Epithelial cell of esophagus (primary cell): ENCODE measurements at places on chromosomes 5 and 9.
A peak's percentile ranks its signal among the peaks of the same experiment; 100 is the strongest.

GRCh38 chr9:83988411-83988810, 7.8 kb downstream of the RMI1 start:
- DNase-seq: no peak

- peak; percentile 59 for DNase-seq
Measured at GRCh38 chr5:19902316-19902934, 85.6 kb downstream of the CDH18 start.

GRCh38 chr9:23343226-23343625, 482.8 kb downstream of the ELAVL2 start:
- no peak for DNase-seq

GRCh38 chr5:112083623-112084022, 326.6 kb upstream of the NREP start:
- DNase-seq: no peak

GRCh38 chr5:1884678-1885403, 2.1 kb upstream of the IRX4 start:
- peak; percentile 8 for DNase-seq

DNA sequence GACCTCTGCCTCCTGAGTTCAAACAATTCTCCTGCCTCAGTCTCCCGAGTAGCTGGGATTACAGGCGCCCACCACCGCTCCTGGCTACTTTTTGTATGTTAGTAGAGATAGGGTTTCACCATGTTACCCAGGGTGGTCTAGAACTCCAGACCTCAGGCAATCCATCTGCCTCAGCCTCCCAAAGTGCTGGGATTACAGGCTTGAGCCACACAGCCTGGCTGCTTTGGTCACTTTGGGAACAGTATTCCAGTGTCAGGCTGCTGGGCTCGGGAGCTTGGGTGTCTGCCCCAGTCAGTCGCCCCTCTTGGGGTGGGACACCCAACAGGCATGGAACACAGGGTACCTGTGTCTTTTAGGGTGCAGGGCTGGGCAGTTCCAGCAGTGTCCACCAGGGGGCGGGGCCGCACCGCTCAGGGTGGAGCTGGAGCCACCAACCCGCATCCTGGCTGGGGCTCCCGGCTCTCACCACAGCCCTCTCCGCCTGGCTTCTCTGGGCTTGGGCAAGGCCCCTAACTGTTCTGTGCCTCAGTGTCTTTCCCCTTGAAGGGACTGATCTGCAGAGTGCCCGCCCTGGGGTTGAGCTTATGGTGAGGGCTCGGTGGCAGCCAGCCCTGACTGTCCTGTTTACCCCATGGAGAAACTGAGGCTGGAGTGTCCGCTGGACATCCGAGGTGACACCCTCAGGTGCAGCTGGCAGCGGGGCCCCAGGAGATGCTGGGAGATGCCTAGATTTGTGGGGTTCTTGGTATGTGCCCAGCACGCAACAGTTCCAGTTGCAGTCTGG, 6.4 kb upstream of the RNU6ATAC start:
- no peak for DNase-seq

- DNase-seq: no peak
Measured at GRCh38 chr5:14136228-14136627, 6.9 kb upstream of the TRIO start.

GRCh38 chr9:90948156-90948555, 146.5 kb downstream of the SYK start:
- DNase-seq: no peak

GRCh38 chr5:95069948-95070347, 214.9 kb downstream of the MCTP1 start:
- no peak for DNase-seq

DNA sequence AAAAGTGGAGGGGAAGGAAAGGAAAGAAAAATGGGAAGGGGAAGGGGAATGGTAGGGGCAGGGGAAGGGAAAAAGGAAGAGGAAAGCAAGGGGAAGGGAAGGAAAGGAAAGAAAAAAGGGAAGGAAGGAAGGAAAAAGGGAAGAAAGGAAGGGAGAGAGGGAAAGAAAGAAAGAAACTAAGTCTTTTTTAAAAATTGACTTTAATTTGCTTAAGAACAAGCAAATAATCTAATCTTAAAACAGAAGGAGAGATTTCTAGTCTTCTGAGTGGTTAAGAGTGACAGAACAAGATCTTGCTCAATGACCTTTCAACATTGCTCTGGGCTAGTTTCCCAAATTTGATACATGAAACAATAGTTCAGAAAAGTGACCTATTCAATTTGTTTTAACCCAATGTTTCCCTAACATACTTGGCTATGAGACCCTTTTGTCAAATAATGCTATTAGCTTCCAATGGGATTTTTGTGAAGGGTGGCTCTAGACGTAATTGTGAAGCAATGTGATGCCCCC, 33.4 kb upstream of the GLIS3 start:
- no peak for DNase-seq

- no peak for DNase-seq
Measured at GRCh38 chr9:76646249-76646648, 118.0 kb upstream of the PCA3 start.

- DNase-seq: peak; percentile 85
Measured at GRCh38 chr5:148374690-148375360, 8.9 kb upstream of the FBXO38 start.

- DNase-seq: no peak
Measured at GRCh38 chr9:100759215-100759614, 181.3 kb downstream of the CAVIN4 start.

- peak; percentile 80 for DNase-seq
Measured at GRCh38 chr9:97773091-97773490, 76.0 kb upstream of the XPA start.

DNA sequence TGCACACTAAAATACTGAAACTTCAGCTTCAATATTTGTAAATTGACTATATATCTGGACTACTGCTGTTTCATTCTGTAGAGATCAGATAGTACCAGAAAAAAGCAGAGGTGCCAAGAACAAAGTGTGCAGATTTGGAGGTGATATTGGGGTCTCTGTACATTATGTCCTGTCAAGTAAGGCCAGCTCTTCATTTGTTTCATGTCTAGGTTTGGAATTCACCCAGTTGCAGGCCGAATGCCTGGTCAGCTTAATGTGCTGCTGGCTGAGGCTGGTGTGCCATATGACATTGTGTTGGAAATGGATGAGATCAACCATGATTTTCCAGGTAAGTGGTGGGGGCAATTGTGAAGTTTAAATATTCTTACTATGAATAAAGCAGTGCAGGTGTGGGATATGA, 96.9 kb downstream of the NNT start:
- no peak for DNase-seq

DNA sequence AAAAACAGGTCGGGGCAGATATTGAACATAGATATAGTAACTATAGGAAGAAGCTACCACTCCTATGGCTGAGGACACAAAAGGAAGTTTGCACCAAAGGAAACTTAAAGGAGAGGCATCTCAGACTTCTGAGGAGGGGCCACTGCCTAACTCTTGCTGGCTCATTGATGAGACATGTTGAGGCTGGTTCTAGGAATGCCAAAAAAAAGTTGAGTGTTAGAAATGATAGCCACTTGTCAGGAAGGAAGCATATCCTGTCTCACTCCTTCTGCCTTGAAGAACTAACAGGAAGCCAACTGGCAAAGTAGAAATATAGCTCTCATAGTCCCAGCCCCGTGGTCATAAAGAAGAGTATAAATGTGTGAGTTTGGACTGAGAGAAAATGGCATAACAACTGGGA, 23.3 kb upstream of the STOM start:
- DNase-seq: peak; percentile 90

GRCh38 chr9:106864373-106865143, 1.6 kb downstream of the ZNF462 start:
- peak; percentile 67 for DNase-seq

- no peak for DNase-seq
Measured at GRCh38 chr9:123548741-123549545, 192.9 kb downstream of the CRB2 start.

DNA sequence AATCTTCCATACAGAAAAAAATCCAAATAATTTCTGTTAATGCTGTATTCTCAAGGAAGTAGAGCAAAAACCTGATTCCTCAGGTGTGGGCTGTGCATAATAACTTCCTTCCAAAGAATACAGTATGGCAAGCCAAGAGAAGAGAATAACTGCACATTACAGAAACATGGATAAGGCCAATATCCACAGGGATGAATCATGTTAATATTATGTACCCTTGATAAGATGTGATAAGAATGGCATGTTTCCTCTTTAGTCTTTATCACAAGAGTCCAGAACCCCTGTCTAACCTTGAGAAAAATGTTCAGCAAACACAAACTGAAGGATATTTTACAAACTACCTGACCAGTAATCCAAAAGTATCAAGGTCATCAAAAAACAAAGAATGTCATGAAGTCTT, 795.8 kb downstream of the SEMA5A start:
- DNase-seq: no peak

GRCh38 chr9:5008202-5008601, 23.1 kb downstream of the JAK2 start:
- DNase-seq: no peak

DNA sequence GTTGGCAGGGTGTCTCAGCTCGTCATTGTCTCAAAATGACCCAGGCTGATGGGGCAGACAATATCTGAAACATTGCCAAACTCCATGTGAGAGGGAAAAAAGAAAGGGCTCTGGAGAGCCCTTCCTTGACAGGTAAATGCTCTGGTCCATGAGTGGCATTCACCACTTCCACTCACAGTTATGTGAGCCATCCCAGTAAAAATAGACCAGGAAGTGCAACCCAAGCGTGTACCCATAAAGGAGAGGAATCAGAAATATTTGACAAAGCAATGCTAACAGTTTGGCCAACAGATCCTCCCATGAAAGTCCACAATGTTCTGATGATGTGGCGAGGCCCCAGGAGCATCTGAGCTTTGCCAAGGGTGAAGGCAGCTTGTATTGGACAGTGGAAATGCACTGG, 49.4 kb downstream of the ASTN2 start:
- no peak for DNase-seq

GRCh38 chr5:55929020-55929799, 65.6 kb downstream of the IL6ST start:
- DNase-seq: no peak

- DNase-seq: no peak
Measured at GRCh38 chr5:59256331-59256730, 637.2 kb downstream of the PDE4D start.

DNA sequence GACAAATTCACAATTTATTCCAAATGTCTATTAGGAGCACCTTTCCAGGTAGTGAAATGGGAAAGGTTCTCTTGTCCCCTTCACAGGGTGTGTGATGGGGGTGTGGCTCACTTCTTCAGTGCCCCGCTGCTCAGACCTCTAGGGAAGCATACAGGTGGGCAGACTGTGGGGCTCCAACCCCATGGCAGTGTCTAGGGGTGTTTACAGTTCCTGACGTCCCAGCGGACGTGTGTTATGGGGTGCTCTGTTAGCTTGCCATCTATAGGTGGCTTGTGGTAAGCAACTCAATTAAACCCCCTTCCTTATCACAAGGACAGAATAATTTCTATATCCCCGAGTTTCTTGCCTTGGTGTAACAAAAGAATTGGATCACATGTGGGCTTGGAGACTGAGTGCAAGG, 67.4 kb upstream of the SPINK5 start:
- no peak for DNase-seq

- peak; percentile 58 for DNase-seq
Measured at GRCh38 chr9:81879501-81879916, 48.7 kb upstream of the SPATA31D4 start.

DNA sequence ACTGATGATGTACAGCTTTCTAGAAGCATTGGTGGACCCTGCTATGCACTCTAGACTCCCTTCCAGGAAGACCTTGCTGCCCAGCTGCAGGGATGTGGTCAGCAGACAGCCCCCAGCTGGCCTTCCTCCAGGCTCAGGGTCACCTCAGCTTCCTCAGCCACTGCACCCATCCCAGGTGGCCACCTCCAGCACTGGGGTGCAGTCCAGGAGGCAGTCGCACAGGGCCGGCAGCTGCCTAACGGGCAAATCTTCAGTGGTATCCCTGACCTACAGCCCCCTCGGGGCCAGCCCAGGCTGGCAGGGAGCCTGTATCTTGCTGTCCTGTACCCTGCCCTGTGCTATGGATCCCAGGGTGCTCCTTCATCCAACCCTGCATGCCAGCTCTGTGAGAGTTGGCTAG, 81.8 kb downstream of the GADD45G start:
- DNase-seq: no peak

GRCh38 chr5:97528941-97529340, 345.9 kb upstream of the RIOK2 start:
- peak; percentile 39 for DNase-seq

DNA sequence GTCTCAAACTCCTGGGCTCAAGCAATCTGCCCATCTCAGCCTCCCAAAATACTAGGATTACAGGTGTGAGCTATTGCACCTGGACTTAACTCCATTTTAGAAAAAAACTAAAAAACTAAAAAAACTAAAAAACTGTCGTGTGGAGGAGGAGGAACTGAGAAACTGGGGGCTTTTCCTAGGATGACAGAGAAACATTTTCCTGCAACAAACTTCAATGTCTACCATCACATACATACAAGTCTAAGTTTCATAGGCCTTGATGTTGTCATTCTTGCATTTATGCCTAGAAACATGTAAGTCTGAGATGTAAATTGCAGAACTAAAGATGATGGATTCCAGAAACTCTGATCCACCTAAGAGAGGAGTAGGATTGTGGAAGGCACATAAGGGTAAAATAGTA, 556.8 kb downstream of the RAB3C start:
- no peak for DNase-seq

DNA sequence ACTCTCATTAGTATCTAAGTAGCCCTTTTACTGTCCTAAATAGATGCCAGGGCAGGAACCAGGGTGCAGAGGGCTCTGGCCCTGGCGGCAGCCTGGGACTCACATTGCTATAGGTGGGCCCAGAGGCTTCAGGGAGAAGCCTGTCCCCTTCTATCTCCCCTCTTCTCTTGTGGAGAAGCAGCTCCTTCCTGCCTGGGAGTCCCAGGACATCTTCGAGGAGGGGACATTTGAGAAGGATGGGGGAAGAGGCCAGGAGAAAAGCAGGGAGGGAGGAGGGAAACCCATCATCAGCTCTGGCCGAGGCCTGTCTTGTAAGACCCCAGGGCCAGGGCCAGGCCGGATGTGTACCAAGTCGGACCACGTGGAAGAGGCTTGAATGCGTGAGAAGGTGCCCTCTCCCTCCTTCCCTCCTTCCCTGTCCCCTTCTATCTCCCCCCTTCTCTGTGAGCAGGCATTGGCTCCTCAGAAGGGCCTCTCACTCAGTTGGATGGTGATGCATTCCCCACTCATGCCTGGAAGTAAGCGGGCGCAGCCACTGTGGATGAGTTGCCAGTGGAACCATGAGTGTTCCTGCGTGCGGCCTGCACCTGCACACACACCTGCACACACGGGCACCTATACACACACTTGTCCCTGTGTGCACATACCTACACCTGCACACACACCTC, 20.7 kb upstream of the LPCAT1 start:
- DNase-seq: no peak

DNA sequence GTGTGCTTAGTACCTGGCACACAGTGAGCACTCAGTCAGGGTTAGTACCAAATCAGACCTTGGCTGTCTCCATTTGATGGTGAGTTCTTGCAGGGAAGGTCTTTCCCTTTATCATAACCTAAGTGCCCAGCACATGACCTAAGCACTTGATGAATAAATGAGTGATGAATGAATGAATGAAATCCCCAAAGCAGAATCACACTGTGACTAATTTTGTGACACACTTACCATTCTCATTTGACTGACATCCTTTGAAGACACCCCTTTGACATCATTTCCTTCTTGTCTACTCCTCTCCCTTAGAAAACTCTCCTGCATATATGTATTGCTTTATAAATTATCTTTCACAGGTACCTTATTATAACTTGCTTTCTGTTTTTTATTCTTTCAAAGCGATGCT, 130.2 kb upstream of the ELL2 start:
- peak; percentile 44 for DNase-seq

GRCh38 chr5:167096816-167097215, 1194.6 kb upstream of the WWC1 start:
- DNase-seq: no peak

- DNase-seq: peak; percentile 77
Measured at GRCh38 chr5:67165526-67166459, 30.8 kb downstream of the CD180 start.

- DNase-seq: no peak
Measured at GRCh38 chr5:62608529-62609511, 30.2 kb downstream of the LRRC70 start.
